ENCODE measurements at places on chromosomes 5 and 9. TPM values are rescaled to one million over a fixed set of nuclear protein-coding genes. Genes with fewer than 3 reads are reported as not detected.

ITGA2 gene
- 1.0 TPM for total RNA-seq

CORO2A gene
- 50.5 TPM for total RNA-seq

ERAP2 gene
- total RNA-seq: 4.4 TPM

LMBRD2 gene
- 8.2 TPM for total RNA-seq

HRH2 gene
- 0.47 TPM for total RNA-seq

BNC2 gene
- 35.2 TPM for total RNA-seq

FRMD3 gene
- total RNA-seq: 16.2 TPM

ARAP3 gene
- total RNA-seq: 4.0 TPM

ENHO gene
- 31.2 TPM for total RNA-seq

PCDH1 gene
- total RNA-seq: 9.6 TPM

DNA sequence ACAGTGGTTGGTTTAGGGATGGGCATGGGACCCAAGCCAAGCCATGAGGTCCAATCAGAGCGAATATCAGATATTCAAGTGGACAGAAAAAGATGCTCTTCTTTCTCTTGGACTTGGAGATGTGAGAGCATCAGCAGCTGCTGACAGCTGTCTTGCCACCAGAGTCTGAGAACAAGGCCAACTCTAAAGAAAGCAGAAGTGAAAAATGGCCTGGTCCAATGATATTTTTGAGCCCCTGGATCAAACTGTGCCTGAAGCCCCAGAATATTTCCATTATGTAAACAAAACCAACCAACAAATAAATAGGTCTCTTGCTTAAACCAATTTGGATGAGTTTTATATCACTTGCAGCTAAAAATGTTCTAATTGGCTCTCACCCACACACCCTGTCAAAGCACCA is 30.7 kb upstream of the JADE2 start:
- H3K27me3 ChIP-seq: no peaks in the 10 kb centered on the region
- DNase-seq: no peak
- no peaks in the 10 kb centered on the region for H3K36me3 ChIP-seq
- no peak overlapping the region for H3K27ac ChIP-seq
- H3K4me1 ChIP-seq: no peaks in the 10 kb centered on the region

GRCh38 chr5:73186976-73187375 is 14.0 kb downstream of the TMEM174 start:
- no peaks in the 10 kb centered on the region for H3K4me1 ChIP-seq
- H3K27me3 ChIP-seq: no peaks in the 10 kb centered on the region
- H3K36me3 ChIP-seq: no peaks in the 10 kb centered on the region

GRCh38 chr5:115963566-115963965 is 1.3 kb downstream of the LVRN start:
- H3K27me3 ChIP-seq: no peaks in the 10 kb centered on the region
- H3K4me3 ChIP-seq: peak overlapping the region; percentile 1
- peaks cover 10% of the 10 kb centered on the region for H3K4me1 ChIP-seq
- DNase-seq: peak; percentile 25
- H3K36me3 ChIP-seq: no peaks in the 10 kb centered on the region
- no peak overlapping the region for H3K27ac ChIP-seq

DNA sequence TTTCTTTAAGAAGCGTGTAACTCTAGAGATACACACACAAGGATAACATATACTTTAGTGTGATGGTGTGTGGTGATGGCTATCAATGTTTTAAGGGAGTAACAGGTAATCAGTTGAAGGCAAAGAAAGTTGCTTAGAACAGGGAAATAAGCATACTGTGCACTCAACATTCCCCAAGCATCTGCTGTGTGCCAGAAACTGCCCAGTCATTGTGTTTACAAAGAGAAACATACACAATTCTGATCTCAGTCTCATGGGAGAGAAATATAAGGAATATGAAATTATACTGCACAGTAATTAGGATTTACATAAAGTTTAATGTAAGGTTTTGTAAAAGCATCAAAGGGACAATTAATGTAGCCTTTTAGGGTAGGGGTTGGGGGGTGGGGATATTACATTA is 224.1 kb upstream of the TYRP1 start:
- DNase-seq: no peak
- H3K4me1 ChIP-seq: no peaks in the 10 kb centered on the region
- H3K27ac ChIP-seq: no peak overlapping the region
- no peak overlapping the region for H3K4me3 ChIP-seq
- no peaks in the 10 kb centered on the region for H3K27me3 ChIP-seq

Measured in testis (tissue), 5 donors.